Activated naive CD4-positive, alpha-beta T cell treated with anti-CD3 and anti-CD28 coated beads, Interleukin-2, amount 50 U/mL, for 16 hours (primary cell): ENCODE measurements at places on chromosomes 2 and 18.

- no peak for DNase-seq
Observed at GRCh38 chr2:20456116-20456571, 9.3 kb downstream of the RHOB start.

DNA sequence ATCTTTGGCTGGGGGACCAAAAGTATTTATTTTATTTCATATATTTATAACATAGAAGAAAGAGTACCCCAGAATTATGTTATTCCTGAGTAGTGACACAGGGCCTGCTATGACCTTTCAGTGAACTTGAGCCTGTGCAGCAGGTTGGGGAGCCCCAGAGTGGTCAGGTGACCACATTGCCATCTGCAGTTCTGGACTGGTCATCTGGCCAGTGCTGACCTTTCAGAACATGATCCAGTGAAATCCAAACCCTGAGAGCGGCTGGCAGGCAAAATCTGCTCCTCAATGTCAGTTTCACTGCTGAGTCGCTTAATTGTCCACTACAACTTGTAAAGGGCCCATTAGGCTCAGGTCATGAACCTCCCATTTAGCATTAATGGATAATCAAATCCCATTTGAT lies 336.7 kb upstream of the KCNH7 start:
- DNase-seq: no peak

GRCh38 chr2:10575609-10576280 lies 114.0 kb downstream of the NOL10 start:
- no peak for DNase-seq

DNA sequence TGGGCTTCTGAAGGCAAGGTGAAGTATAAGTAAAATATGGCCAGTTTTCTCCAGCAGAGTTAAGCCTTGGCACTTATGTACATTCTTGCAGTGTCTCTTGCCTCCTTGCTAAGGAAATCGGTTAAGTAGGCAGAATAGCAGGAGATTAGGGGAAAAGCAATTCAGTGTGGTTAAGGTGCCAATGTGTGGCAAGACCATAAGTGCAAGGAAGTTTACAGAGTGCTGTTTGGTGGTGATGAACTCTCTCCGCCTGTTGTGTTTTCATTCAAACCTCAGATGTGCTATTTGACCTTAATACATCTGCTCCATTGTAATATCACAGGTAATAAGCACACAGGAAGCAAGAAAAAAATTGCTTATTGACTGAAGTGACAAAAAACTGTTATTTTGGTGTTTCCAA lies 156.1 kb downstream of the MGAT5 start:
- DNase-seq: no peak

DNA sequence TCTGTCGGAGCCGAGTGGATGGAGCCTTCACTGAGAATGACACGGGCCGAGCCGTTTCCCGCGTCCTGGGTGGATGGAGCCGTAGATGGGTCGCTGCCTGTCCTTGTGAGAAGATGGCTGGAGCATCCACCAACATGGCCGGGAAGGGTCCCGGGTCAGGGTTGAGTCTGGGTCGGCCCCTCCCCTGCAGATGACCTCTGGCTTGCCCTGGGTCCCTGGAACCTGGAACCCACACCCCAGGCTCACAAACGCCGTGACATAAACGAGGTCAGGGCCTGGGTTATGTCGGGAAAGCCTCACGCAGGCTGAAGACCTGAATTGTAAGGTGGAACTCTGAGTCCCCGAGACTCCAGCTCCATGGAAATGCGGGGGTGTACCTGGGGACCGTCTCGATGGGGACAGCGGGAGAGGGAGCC lies 94.9 kb downstream of the NFATC1 start:
- no peak for DNase-seq

DNA sequence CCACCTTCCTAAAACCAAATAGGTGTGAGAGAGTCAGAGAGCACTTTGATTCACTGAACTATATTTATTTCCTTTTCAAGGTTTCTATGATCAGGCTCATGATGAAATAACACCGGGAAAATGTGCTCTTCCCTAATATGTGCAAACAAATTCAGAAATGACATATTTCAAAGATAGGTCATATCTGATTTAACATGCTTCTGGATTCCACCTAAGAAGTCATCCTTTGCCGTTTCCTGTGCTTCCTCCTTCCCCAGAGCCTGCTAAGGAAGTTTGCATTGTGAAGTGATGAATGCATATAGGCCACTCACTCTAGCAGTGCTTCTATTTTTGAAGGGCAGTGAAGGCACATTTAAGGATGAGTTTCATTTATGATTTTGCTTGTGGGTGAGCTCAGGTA lies 327.6 kb downstream of the TDRD15 start:
- no peak for DNase-seq

GRCh38 chr2:235587202-235587601 lies 93.4 kb downstream of the AGAP1 start:
- DNase-seq: no peak

DNA sequence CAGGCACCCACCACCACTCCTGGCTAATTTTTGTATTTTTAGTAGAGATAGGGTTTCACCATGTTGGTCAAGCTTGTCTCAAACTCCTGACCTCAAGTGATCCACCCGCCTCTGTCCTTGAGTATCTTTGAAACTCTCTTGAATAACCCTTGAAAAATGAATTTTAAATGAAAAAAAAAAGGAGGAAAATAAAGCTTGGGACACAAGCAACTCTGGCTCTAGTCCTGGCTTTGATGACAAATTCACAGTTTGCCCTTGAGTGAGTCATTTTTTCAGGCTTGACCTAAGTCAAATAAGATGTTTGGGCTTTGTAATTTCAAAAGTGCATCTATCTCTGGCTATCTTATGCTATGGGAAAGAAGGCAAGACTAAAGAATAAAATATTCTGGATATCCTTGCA lies 79.0 kb upstream of the TRIB2 start:
- no peak for DNase-seq

- no peak for DNase-seq
Observed at GRCh38 chr2:176999301-176999700, 213.3 kb upstream of the HNRNPA3 start.

DNA sequence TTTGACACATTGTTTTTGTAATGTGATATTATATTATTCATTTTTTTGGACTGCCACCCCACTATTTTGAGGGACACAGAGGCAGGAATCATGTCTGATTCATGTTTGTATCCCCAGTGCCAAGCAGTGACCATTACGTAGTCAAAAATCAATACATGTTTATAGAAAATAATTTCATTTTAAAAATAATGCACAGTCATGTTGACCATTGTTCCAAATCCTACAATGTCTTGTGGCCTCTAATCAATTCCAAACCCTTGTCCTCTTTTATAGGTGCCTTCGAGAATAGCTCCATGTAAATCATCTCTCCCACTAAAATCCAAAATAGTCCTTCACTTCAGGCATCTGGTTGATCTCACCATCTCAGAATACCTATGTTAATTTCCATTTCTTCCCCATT lies 454.7 kb downstream of the LRP1B start:
- DNase-seq: no peak

DNA sequence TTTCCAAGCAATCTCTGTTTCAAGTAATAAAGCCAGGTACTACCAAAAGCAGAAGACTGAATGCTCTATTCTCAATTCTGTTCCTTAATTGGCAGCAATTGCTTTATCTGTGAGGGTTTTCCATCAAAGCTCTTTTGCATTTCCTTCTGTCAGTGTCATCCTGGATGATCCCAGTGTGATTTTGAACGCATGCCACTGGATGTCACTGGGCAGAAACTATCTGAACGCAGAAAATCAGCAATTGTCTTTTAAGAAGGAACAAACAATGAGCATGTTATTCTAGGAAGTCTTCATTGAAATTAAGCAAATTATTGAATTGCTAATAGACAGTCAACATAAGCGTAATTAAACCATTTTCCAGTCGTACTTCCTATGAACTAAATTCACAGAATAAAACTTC lies 259.0 kb upstream of the REG3G start:
- DNase-seq: no peak

DNA sequence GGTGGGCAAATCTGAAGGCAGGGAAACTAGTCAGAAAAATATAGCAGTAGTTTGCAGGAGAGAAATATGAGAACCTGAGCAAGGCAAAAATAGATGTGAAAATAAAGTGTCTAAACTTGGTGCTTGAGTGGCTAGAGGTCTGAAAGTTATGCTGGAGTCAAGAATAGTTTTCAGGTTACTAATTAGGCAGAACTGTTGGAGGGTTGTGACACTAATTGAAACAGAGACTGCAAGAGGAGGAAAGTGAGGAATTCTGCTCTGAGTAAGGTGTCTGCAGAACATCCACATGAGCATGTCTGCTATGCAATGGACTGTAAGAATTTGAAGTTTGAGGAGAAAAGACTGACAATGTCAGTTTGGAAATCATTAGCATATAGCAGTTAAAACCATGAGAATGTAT lies 444.0 kb upstream of the LRRTM1 start:
- DNase-seq: no peak

DNA sequence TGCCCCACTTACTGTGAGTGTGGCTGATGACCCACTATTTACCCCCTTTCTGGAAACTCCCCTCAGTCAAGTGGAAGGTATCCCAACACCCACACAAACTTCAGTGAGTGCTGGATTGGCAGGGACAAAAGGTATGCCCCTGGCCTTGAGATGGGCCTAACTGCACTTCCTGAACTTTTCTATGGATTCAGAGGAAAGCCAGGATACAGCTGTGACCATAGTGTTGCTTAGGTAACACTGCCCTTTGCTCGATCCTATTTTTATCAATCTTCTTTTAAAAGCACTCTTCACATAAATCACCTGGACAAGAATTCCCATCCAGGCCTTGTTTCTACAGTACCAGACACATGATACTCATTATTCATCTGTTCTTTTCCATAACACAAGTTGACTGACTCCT lies 671.5 kb upstream of the SLC8A1 start:
- no peak for DNase-seq

DNA sequence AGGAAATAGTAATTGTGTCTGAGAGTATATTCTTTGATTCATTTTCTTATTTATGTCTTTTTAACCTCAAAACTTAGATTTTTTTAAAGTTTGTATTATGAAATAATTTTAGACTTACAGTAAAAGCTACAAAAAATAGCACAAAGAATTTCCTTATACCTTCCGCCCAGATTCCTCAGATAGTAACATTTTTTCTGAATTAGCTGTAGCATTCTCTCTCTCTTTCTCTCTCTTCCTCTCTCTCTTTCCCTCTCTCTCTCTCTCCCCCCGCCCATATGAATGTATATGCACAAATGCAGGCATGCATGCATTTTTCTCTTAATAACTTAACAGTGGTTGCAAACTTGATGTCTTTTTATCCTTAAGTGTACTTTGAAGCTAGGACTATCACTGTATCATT lies 361.1 kb upstream of the NRP2 start:
- DNase-seq: no peak

GRCh38 chr18:3715231-3716080 lies 265.5 kb downstream of the TGIF1 start:
- no peak for DNase-seq

- no peak for DNase-seq
Observed at GRCh38 chr2:133666621-133667020, 98.4 kb upstream of the NCKAP5 start.

DNA sequence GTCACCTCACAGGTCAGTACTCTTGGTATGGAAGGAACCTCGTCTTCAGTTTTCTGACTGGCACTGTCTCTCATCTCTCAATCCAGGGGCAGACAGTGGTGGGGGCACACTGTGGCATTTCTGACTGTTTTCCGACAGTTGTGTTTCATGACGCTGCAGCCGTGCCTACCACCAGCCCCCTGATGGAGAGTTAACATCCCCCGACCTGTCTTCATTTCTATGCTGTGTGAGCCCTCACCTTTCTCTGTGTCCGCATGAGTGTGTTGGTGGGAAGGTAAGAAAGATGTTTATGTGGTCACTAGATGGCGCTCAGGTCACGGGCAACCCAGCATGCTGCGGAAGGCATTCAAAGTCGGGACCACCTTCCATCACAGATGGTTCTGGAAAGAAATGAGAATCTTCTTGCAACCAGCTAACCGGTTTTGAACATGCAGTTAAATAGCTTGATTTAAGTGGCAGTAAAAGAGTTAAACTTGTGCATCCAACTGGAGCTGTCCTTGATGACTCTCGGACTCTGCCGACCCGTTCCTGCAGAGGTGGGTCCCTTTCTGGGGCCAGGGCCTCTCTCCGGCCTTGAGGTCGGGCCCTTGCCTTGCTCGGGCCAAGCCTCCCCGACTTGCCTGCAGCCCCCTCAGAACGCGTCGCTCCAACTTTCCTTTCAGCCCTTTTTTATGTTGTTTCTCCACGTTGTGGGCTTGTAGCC lies 92.4 kb downstream of the DYSF start:
- DNase-seq: peak; percentile 39

GRCh38 chr2:200454927-200455801 lies 54.7 kb downstream of the KCTD18 start:
- DNase-seq: no peak

DNA sequence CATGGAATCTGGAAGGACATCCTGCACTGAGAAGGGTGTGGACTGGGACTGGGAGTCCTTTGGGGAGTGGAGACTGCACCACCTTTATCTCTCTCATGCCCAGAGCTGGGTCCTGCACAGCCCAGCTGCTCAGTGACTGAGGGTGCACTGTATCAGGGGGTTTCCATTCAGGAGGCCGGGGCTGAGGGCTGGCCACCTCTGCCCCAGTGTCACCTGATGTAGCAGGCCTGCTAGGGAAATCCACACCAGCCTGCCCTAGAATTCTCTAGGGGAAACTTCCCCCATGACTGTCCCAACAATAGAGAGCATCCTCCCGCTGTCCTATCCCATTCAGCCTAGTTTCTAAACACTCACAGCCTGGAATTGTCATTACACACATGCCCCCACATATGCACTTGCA lies 116.7 kb downstream of the CTIF start:
- no peak for DNase-seq

DNA sequence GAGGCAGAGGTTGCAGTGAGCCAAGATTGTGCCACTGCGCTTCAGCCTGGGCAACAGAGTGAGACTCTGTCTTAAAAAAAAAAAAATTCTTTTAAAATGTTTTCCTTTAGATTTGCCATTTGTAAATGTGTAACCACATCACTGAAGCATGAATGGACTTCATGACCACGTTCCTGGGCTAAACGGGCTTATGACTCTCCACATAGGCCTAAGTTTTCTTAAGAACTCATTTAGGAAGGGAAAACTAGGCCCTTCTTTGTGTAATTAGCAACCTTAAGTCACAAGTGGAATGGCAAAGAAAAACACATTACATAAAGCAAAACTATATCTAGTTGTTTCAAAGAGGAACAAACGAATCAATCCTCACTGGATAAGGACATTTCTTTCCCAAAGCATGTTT lies 99.5 kb downstream of the MEIS1 start:
- DNase-seq: no peak

DNA sequence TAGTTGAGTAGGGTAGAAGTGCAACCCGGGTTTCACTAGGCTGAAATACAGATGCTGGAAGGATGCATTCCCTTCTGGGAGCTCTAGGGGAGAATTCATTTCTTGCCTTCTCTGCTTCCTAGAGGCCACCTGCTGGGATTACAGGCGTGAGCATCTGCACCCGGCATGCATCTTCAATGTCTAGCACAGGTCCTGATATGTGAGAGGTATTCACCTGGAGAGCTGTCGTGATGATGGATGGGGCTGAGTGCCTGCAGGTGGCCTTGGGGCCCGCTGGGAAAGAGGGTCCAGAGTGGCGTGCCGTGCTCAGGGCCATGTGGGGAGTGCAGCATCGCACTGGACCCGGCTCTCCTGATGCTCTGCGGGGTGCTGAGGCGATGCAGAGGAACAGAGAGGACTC lies 6.6 kb upstream of the NTSR2 start:
- no peak for DNase-seq

GRCh38 chr2:241242306-241242705 lies 53.8 kb downstream of the ANO7 start:
- no peak for DNase-seq

- no peak for DNase-seq
Observed at GRCh38 chr18:75496151-75496550, 68.6 kb upstream of the SMIM21 start.
